Mammary epithelial cell (primary cell): ENCODE measurements at places on chromosomes 6 and 20.
A peak's percentile ranks its signal among the peaks of the same experiment; 100 is the strongest.

GRCh38 chr6:150898399-150899170 is 33.1 kb downstream of the MTHFD1L start:
- no peak for DNase-seq

GRCh38 chr20:62066339-62066982 is 780 bp upstream of the TAF4 start:
- DNase-seq = peak; percentile 25

DNA sequence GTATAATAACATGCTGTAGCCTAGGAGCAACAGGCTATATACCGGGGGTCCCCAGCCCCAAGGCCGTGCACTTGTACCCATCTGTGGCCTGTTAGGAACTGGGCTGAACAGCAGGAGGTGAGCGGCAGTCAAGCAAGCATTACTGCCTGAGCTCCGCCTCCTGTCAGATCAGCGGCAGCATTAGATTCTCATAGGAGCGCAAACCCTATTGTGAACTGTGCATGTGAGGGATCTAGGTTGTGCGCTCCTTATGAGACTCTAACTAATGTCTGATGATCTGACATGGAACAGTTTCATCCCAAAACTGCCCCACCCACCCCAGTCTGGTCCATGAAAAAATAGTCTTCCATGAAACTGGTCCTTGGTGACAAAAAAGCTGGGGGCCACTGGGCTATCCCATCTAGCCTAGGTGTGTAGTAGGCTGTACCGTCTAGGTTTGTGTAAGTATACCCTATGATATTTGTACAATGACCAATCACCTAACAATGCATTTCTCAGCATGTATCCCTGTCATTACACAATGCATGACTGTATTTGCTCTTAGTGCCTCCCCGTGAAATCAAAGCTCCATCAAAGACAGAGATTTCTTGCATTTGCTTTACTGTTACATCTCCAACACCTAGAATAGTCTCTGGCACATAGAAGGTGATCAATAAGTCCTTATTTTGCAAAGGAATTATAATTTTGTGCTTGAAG is 30.8 kb downstream of the NHSL1 start:
- DNase-seq = peak; percentile 79

DNA sequence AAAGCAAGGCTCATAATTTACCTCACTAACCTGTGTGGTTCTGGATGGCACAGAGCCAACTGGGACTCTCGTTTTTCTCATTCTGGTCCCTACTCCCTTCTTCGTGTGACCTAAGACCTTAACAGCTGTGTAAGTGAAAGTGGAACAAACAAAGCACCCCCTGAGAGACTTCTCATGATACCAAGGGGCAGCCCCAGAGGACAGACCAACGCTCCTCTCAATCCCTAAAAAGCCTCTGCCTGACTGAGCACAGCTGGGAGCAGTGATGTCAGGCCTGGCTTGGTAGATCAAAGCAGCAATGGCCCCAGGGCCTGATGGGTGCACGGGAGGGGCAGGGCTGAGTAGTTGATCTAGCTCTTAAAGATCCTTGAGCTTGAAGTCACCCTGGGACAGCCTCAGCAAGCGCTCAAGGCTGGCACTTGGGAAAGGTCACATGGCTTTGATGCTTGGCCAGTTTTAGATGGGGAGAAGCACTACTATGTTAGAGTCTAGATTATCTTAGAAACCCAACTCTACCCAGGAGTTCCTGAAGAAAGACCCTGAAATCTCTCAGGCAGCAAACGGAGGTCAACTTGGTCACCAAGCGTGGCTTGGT is 16.2 kb upstream of the TGM2 start:
- no peak for DNase-seq

DNA sequence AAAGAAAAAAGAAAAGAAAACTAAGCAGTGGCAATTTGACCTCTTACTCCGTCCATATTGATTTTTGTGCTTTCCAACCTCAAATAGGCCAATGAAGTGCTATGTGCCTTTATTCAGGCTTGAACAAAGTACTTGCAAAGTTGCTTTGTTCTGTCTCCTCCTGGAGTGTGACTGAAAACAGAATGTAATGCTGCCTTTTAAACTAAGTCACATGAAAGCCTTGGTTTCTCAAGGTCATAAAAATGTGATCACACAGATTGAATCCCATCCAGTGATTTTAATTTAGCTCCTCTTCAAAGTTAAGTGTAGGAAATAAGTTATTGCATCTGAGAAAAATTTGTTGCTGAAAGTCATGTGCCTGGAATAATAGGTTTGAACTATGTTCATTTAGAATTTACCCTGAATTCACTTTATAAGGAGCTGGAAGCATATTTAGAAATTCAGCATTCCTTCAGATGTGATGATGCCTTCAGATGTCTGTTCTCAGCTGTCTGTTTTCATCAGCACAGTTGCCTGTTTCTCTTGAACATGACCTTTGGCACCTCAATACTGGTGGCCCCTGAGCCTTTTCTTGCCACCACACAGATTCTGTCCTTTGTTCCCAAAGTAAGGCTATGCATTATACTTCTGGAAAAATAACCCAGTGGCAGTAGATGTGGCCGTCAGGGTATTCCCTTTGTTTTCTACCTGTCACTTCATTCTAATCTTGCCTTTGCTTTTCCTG is 48.8 kb downstream of the KIZ start:
- no peak for DNase-seq

DNA sequence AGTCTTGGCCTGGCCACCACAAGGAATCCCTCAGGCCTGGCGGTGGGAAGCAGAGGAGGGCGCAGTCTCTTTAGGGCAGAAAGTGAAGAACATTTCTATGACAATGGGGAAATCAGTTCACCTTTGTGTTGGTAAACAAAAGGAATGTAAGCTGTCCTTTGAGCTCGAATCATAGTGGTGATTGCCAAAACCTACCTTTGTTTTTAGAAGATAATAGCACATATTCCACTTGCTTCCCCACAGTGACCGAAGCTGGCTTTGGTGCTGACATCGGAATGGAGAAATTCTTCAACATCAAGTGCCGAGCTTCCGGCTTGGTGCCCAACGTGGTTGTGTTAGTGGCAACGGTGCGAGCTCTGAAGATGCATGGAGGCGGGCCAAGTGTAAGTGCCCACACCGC is 144.1 kb downstream of the MTHFD1L start:
- DNase-seq = no peak

DNA sequence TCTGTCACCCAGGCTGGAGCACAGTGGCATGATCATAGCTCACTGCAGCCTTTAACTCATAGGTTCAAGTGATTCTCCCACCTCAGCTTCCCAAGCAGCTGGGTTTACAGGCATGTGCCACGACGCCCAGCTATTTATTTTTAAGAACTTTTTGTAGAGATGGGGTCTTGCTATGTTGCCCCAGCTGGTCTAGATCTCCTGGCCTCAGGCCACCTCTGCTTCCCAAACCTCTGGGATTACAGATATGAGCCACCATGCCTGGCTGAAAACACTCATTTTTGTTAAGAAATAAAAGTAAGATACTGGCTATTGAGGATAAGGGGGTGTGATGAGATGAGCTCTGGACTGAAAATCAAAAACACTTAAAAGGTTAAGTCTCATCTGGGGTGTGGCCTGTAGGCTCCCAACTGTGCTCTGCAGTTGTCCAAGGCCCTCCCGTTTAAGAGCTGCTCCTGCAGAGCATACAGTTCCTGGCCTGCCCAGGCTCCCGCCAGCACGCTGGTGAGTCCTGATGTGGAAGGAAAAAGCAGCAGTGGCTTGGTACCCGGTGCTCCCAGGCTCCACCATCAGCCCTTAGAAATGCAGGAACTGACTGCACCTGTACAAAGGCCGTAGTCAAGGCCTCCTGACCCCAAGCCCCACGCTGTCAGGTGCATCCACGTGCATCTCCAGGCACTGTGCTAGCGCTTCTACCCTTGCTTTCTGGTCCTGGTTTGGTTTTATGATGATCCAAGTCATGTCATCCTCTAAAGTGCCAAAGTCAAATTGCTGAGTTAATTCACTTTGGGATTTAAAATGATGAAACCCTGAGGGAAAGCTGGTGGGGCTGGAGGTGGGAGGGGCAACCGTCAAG is 111.5 kb downstream of the TMEM242 start:
- DNase-seq = no peak

- peak; percentile 62 for DNase-seq
Measured at GRCh38 chr6:79868098-79868722, 79.1 kb downstream of the ELOVL4 start.

- DNase-seq = no peak
Measured at GRCh38 chr20:41533537-41534136, 84.5 kb downstream of the CHD6 start.

DNA sequence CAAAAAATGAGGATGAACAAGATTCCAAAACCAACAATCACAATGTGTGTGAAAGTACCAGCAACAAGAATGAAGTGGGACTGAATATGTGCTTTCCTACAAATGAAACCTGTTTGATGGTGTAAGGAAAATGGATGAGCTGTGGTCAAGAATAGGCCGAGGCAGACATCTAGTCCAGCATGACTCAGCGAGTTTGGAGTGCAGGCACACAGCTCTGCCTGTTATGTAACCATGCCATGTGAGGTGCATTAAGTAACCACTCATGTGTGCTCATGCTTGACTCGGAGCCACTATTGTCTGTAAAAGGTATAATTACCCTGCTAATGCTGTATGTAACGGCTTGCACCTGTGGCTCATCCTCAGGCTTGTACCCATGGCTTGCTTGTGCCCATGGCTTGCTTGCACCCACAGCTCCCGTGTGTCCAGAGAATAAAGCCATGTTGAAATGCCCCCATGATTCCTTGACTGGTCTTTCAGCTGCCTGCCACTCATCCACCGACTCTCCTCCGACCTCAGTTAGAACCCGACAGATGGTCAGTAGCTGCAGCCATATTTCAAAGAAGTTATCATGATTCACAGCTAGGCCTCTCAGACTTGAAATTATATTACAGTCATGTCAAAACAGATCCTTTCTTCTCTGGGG is 98.7 kb downstream of the BACH2 start:
- DNase-seq = peak; percentile 85

DNA sequence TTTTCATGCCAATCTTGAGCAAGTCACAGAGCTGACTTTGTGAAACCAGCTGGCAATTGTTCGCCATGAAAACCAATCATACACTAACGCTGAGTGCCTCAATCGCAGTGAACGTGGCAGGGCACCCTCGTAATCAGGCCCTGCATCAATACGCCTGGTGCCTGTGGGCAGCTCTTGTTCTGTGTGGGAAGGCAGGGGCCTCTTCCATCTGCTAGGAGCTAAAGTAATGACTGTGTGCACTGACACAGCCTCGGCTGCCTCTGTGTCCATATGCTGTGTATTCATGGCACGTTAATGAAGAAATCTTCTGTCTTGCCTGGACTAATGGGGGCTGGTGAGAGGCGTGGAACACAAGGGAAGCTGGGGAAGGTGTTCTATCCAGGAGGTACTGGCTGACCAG is 27.8 kb upstream of the SYNDIG1 start:
- DNase-seq = no peak

GRCh38 chr6:158630938-158631616 is 13.5 kb downstream of the DYNLT1 start:
- peak; percentile 46 for DNase-seq

- no peak for DNase-seq
Measured at GRCh38 chr6:40582892-40583291, 4.3 kb downstream of the LRFN2 start.

DNA sequence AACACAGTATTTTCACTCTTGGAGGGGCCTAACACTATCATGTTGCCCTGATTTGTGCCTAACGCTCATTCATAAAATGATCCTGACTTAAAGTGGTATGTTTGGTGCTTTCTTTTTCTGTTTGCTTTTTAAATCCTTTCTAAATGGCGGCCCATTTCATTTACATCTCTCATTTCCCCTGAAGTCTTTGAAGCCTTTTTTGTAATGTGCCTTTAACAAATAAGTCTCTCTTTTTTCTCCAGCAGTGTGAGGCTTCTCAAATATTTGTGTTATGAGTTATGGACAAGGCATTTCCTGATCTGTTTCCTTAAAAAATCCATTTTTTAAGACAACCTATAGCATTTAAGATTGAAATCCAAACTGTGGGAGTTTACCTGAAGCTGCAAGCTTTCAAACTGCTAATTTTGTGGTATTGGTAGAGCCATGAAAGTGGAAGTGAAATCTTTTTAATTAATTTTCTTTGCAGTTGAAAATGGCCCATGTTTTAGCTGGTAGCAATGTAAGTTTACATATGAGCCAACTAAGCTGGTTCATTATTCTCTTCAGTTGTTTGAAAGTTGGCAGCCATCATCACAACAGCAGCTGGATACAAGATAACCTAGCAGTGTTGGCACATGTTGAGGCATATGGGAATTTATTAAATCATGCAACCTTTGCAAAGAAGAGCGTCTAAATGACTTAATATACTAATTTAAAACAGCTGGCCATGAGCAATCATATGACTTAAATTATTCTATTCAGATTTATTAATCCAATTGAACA is 469.7 kb downstream of the CDKAL1 start:
- DNase-seq = peak; percentile 51

GRCh38 chr20:7124120-7124519 is 356.6 kb downstream of the BMP2 start:
- no peak for DNase-seq

DNA sequence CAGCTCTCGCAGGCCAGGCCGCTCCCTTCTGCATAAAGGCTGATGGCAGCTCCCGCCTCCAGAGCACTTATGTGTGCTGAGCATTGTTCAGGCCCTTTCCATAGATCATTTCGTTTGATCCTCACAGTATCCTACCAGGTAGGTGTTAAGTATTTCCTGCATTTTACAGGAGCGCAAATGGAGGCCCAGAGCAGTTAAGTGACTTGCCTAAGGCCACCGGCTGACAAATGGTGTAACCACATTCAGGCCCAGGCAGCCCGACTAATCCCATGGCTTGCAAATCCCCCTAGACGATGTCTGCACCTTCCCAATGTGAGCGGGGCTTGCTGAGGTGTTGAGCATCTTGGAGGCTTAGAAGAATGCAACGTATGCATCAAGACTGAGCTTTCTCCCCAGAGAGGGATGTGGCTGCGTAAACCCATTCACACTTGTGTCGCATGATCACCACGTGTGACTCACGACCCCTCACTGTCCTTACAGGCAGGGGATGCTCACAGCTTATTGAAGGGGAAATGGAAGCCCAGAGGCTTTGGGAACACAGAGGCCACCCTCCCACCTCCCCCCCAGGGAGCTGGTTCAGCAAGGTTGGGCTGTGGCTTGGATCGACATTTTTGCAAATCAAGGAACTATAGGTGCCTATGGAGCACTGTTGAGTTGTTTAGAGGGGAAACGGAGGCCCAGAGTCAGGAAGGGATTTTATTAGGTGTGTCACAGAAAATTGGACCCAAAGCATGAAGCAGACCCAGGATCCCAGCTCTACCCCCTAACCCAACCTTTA is 7.0 kb downstream of the BPIFB2 start:
- DNase-seq = no peak

GRCh38 chr20:33391722-33392415 is 9.4 kb downstream of the CDK5RAP1 start:
- DNase-seq = no peak
